ENCODE measurements at places on chromosomes 2 and 18.

- DNase-seq, result no peak
Measured at GRCh38 chr18:49274188-49274714, 186.2 kb downstream of the DYM start.

DNA sequence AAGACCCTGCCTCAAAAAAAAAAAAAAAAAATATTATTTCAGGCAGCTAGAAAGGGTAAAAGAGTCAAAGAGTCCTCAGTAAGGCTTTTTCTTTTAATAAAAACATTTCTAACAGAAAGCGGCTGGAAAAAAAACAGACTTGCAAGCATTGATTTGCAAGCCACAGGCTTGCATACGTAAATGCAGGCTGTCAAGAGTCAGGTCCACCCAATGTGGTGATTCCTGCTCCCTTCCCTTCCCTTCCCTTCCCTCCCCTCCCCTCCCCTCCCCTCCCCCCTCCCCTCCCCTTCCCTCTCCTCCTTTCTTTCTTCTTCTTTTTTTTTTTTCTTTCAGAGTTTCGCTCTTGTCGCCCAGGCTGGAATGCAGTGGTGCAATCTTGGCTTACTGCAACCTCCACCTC is 74.4 kb upstream of the GULP1 start:
- DNase-seq, result no peak

GRCh38 chr2:58965602-58966001 is 724.5 kb upstream of the FANCL start:
- no peak for DNase-seq

- DNase-seq, result no peak
Measured at GRCh38 chr2:121475811-121476571, 54.7 kb upstream of the RNU4ATAC start.

GRCh38 chr2:156319811-156320485 is 12.6 kb downstream of the NR4A2 start:
- no peak for DNase-seq

GRCh38 chr2:70141212-70141901 is 49.5 kb downstream of the C2orf42 start:
- peak; percentile 40 for DNase-seq

DNA sequence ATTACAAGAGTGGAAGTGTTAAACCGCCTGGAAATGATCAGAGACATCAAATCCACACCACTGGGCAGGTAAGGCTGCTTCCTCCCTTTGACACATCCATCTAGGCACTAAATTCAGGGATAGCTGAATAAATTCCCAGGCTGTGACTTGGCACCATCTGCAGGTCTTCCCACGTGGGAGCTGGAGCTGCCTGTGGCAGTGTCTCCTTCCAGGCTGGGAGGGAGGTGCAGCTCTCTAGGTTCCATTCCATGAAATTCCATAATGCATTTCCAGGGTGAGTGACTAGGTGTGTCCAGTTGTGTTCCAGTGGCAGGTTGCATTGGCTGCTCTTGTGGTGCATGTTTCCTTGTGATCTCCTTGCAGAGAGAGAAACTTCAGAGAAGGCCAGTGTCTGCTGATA is 188.9 kb upstream of the CXCR4 start:
- DNase-seq, result no peak

- no peak for DNase-seq
Measured at GRCh38 chr2:101985101-101985792, 6.5 kb upstream of the IL1R2 start.

DNA sequence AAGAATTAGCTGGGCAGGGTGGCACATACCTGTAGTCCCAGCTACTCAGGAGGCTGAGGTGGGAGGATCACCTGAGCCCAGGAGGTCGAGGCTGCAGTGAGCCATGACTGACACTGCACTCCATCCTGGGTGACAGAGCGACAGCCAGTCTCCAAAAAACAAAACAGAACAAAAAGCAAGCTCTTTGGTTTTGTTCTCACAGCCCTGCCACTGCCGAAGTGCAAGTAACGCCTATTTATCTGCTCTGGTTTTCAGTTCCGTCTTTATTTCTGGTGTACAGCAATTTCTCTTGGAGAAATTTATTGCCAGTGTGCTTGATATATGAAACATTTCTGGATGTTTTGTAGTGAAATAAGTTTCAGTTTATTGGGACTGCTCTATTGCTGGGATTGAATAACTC is 61.9 kb downstream of the RAB10 start:
- no peak for DNase-seq

- no peak for DNase-seq
Measured at GRCh38 chr2:47662552-47662951, 120.4 kb upstream of the MSH6 start.

DNA sequence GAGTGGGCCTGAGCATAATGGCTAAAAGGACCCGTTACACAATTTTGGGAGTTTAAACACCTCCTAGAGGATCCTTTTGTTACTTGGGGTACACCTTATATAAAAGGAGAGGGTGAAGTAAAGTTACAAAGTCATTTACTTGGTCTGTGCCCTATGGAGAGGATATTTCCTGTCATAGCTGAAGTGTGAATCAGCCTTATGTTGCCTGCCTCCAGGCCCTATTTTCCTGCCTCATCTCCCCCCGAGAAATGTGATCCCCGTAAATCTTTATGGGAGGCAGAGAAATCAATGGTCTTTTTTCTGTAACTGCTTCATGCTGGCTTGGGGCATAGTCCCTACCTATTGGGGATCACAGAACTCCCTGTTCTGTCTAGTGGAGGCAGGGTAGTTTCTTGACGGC is 906.6 kb downstream of the DSC3 start:
- DNase-seq, result no peak

- no peak for DNase-seq
Measured at GRCh38 chr2:139383532-139383931, 603.3 kb upstream of the NXPH2 start.

DNA sequence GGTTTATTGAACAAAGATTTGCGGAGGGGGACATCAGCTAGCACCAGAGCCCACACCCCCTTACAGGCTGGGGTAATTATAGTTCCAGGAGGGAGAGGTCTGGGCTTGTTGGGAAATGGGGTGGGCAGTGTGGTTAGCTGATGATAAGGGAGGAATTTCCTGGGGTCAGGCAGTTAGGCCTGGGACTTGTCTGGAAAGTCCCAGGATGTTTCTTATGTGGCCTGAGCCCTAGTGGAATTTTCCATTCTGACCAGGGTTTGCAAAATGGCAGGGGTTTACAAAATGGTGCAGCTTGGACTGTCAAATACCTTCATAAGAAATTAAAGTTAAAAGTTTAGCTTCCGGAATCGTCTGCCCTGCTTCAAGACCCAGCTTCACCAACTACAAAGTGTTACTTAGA is 199.1 kb downstream of the FBXO15 start:
- DNase-seq, result no peak

GRCh38 chr18:58175122-58175785 is 131.2 kb downstream of the NEDD4L start:
- no peak for DNase-seq

GRCh38 chr2:217919781-217920351 is 82.9 kb downstream of the TNS1 start:
- no peak for DNase-seq

- no peak for DNase-seq
Measured at GRCh38 chr18:71707400-71707799, 836.7 kb downstream of the CBLN2 start.

DNA sequence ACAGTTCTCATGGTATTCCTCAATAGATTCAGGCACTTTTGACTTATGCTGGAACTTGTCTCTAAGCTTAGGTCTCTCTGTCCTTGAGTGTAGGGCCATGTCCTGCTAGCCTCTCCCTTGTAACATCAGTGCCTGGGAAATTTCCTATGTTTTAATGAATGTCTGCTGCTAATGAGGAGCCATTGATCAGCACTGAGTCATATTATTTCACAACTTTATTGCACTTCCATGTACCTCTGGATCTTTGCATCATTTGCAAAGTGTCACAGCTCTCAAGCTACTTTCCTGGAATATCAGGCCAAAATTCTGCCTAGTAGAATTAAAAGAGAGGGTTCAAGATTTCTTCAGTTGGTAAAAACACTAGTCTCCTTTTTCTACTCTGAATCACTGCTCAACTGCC is 102.5 kb downstream of the GAREM1 start:
- no peak for DNase-seq

DNA sequence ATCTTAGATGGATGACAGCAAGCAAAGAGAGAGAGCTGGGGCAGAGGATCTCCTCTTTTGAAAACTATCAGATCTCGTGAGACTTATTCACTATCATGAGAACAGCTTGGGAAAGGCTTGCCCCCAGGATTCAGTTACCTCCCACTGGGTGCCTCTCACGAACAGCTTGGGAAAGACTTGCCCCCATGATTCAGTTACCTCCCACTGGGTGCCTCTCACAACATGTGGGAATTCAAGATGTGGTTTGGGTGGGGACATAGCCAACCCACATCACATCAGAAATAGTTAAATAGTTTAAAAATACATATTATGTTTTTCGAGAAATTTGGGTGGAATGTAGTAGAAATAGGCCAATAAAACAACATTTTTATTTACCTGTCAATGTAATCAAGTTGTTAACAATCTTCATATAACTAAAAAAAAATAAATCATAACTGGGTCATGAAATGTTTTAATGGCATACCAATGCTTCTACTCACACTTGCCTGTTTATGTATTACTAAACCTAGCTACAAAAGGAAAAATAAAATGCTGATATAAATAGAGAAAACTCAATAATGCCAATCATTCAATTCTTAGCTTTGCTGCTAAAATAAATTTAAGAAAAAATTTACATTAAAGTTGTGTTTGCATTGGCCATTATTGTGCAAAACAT is 608.9 kb downstream of the SUCLG1 start:
- DNase-seq, result no peak

- DNase-seq, result no peak
Measured at GRCh38 chr18:45222180-45222579, 393.1 kb upstream of the SLC14A2 start.

GRCh38 chr2:62785216-62785615 is 79.7 kb downstream of the EHBP1 start:
- no peak for DNase-seq

GRCh38 chr2:46549166-46549844 is 69.9 kb downstream of the TMEM247 start:
- DNase-seq, result peak; percentile 55

GRCh38 chr2:235064976-235065375 is 113.2 kb downstream of the SH3BP4 start:
- DNase-seq, result no peak

- DNase-seq, result no peak
Measured at GRCh38 chr18:75070625-75071483, 138.1 kb downstream of the PTGR3 start.

DNA sequence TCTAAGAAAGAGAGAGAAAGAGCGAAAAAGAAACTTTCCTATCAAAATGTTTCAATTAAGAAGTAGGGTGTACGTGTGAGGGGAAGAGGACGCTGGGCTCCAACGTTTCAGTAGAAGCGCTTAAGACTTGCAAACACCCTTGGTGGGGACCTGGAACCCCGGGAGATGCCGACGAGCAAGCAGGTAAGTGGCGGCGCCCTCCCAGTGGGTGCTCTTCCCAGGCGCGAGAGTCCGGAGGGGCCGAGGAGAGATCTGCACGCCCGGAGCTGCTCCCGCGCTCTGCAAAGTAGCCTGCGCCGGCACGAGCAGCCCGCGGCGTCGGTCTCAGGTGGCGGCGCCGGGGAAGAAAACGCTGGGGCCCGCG is 678 bp upstream of the OTX1 start:
- DNase-seq, result peak; percentile 62

GRCh38 chr18:79746730-79747129 is 51.0 kb upstream of the KCNG2 start:
- DNase-seq, result no peak

- no peak for DNase-seq
Measured at GRCh38 chr2:95270541-95271081, 3.6 kb upstream of the PROM2 start.

DNA sequence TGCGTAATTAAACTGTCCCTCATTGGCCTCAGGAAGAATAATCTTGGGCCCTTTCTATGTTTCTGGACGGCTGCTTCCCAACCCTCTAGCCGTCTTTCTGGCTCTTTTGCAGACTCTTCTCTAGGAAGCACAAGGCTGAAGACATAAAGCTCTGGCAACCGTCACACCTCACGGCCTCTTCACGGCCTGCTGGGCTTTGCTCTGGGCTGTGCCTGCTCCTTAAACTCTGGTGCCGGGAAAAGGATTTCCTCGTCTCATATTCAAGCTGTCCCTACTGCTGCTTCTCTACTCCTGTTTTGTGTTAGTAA is 36.0 kb upstream of the WIPF1 start:
- peak; percentile 39 for DNase-seq

GRCh38 chr18:49584394-49584793 is 22.5 kb downstream of the LIPG start:
- DNase-seq, result no peak

GRCh38 chr2:9552219-9553178 is 3.1 kb downstream of the ADAM17 start:
- DNase-seq, result no peak

- DNase-seq, result no peak
Measured at GRCh38 chr18:73840319-73840945, 307.2 kb downstream of the FBXO15 start.

- DNase-seq, result no peak
Measured at GRCh38 chr2:174325373-174326160, 9.2 kb upstream of the SP9 start.

DNA sequence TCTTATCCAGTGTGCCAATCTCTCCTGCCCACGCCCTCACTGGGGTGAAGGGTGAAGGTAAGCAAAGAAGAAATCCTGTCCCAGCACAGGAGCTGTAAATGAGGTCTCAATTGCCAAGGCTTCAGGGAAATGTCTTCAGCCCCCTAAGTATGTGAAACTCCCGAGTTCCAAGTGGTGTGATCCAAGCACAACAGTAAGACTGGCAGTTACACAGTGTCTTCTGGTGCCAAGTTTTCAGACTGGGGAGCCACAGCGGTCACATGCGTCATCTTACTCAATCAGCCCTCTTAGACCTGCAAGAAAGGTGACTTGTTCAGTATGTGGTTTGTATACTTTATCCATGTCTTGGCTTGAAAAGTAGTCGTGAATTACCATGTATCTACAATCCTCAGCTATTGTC is 55.0 kb upstream of the SPRED2 start:
- DNase-seq, result no peak

DNA sequence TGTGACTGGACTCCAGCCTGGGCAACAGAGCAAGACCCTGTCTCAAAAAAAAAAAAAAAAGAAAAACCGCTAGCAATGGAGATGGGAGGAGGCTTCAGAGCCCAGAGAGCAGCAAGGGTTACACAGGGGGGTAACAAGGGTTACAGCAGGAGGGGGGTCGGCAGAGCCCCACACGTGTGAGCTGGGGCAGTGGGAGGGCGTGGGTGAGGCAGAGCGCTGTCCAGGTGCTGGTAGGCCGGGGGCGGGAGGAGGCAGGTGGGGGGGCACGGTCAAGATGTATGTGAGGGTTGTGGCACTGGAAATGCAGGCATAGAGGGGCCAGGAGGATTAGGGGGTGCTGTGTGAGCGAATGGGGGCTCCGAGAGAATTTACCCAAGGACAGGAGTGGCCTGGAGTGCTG is 3.4 kb downstream of the MZT2B start:
- no peak for DNase-seq

DNA sequence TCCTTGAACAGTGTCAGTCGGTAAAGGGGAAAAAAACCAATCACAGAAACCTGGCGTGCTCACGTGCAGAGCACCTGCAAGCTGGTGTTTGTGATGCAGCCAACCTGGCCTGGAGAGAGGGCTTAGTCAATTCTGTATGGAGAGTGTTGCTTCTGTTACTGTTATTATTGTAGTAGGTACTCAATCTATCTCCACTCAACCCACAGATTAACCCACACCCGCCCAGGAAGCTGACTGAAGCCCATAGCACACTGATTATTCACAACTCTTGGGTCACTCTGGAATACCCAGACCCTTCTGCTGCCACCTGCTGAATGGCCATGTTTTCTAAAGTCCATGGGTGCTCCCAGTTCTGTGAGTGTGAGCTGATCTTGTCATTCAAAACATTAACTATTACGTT is 53.9 kb downstream of the TNFRSF11A start:
- no peak for DNase-seq

GRCh38 chr2:147844697-147845410 is at the start of gene ACVR2A:
ACVR2A (plus strand) TSS chr2:147845029; CDS start chr2:147845153, 124 bp downstream.
- DNase-seq, result peak; percentile 68

Measured in MM.1S (cell line).